Activated CD4-positive, alpha-beta T cell treated with anti-CD3 and anti-CD28 coated beads for 4 hours (primary cell): ENCODE measurements at places on chromosomes 2 and 18.
A peak's percentile ranks its signal among the peaks of the same experiment; 100 is the strongest.

DNA sequence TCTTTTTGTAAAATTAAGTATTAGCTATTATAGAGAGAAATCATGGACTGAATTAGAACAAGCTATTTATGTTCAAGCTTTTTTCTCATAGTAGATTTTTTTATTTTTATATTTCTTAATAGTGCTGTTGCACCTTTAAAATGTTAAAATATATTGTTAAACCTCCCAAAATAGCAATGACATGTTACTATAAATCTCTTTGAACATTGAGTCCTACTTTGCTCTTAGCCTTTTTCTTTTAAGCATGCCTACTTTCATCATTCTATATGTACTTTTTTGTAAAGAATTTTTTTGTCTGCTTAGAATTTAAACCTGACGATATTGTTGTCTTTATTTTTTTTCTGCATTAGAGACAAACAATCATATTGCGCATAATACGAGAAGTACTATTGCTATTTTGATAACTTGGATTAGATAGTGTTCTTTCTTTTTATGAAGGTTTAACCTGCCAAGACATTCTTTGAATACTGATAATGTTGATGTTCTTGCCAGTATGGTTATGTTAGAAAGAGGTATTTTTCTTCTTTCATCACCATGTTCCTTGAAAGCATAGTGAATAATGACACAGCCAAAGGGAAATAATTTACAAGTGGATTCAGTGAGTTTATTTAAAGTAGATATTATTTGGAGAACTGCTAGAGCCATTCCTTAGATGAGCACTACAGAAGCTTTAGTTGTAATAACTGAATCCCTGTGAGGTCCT, 40.6 kb downstream of the PMS1 start:
- no peak for DNase-seq

DNA sequence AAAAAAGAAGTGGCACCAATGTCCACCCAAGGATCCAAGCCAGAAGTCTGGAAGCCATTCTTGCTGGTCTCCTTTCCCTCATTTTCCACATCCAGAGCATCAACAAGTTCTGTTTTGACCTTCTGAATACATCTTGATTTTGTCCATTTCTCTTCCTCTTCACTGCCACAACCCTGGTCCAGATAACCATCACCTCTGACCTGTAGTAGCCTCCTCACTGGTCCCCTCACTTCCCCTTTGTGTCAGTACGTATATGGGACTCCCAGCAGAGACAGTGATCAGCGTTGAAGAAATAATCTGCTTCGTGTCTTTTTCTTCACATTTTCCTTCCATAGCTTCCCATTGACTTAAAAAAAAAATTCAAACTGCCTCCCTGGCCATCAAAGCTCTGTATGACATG, 109.3 kb upstream of the SP5 start:
- DNase-seq: no peak

GRCh38 chr2:231687133-231687852, 21.0 kb upstream of the PTMA start:
- DNase-seq: peak; percentile 66

- no peak for DNase-seq
These were observed 84.3 kb downstream of the EDAR start for GRCh38 chr2:108904680-108905079.

- no peak for DNase-seq
These were observed 34.1 kb upstream of the MAT2A start for GRCh38 chr2:85504778-85505261.

DNA sequence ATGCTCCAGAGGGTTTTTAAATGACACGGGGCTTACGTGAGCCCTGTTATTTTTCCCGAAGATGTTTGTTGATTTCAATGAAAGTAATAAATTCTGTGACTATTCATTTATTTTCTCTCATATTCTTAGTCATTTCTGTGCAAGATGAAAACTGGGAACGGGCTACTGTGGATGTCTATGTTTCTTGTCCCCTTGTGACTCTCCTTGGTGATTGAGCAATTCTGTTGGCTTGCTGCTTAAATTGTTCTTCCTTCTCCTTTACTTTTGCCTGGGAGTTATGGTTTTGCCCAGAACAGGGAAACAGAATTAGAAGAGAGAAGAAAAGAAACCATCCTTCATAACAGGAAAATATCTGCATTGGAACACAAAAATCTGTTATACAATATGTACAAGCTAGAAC, 508.2 kb upstream of the DSEL start:
- DNase-seq: no peak

GRCh38 chr2:117985092-117985491, 28.8 kb downstream of the CCDC93 start:
- DNase-seq: no peak

GRCh38 chr2:128630974-128631697, 312.5 kb upstream of the HS6ST1 start:
- DNase-seq: no peak

- no peak for DNase-seq
These were observed 612.2 kb upstream of the SLC39A10 start for GRCh38 chr2:195044801-195045200.

- no peak for DNase-seq
These were observed 6.5 kb upstream of the KCNG2 start for GRCh38 chr18:79790996-79791972.

DNA sequence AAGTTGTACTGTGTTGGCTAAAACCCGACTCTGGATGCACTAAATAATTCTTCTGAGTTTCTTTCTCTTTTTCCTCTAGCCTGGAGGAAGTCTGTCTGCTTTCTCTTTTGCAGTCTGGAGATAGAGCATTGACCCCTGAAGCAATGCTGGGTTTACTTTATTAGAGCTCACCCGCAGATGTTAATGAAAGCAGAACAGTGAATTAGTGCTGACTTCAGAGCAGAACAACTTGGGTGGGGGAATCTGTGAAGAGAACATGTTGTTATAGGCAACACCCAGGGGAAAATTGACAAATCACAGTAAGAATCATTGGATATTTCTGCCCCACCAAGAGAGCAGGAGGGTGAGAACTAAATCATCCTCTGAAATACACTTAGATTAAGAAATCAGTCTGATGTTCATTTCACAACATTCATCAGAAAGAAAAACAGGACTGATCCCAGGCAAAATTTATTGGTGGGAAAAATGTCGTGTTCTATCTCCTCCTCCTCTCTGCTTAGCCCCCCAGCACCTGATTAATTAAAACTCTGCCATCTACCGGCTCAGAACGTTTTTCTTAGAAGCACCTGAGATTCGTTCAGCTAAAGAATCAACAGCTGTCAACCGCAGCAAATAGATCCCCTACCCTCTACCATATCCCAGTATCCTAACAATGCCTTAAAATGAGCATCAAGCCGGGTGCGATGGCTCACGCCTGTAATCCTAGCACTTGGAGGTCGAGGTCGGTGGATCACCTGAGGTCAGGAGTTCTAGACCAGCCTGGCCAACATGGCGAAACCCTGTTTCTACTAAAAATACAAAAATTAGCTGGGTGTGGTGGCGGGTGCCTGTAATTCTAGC, 165.1 kb downstream of the FMNL2 start:
- no peak for DNase-seq

DNA sequence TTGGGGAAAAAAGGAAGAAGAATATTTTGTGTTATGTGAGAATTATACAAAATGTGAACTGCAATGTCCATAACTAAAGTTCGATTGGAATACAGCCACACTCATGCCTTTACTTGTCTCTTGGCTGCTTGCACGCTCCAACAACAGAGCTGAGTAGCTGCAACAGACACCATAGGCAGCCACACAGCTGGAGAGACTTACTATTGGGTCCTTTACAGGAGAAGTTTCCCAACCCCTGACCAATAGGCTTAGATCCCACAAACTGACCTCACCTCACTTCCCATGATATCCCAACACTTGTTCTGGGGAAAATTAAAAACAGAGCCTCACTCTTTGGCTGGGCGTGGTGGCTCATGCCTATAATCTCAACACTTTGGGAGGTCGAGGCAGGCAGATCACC, 213.8 kb downstream of the SH3BP4 start:
- no peak for DNase-seq

DNA sequence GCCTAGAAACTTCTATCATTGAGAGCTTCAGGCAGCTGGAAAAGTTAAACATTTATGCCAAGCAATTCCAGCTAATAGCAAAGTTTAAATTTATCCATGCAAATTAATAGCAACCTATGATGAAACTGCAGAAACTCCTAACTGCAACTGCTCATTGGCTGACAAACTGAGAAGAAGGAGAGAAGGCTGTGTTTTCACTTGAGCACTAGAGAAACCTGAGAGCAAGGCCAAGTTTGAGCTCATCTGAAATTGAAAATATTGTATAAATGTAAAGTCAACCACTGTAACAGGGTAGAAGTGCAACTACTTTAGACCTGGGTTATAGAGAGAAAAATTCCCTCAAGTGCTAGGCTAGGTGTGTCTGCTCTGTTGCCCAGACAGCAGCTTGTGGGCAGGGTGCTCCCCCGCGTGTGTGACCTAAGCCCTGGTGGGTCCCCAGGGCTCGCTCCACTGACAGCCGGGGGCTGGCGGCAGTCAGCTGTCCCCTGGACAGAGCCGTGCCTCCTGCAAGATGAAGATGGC, 50.2 kb downstream of the CABYR start:
- no peak for DNase-seq

DNA sequence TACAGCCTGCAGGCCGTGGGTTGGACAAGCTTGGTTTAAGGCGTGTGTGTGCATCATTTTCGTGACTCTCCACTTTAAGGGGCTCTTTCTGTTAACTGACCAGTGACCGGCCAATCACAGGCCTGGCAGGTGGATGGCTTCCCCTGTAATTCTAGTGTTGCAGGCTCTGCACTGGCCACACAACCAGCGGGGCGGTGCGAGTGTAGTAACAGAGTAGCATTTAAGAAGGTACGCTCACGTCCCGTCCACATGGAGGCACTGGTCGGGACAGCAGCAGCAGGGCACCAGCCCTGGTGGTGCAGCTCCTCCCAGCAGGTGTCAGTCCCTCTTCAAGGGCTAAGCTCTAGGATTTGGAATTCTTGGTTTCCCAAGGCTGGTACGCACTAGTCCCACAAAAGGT, 8.0 kb upstream of the ANO7 start:
- DNase-seq: no peak

GRCh38 chr2:65240657-65241056, 13.0 kb downstream of the ACTR2 start:
- no peak for DNase-seq

- no peak for DNase-seq
These were observed 73.5 kb downstream of the ZCCHC2 start for GRCh38 chr18:62596145-62597005.

DNA sequence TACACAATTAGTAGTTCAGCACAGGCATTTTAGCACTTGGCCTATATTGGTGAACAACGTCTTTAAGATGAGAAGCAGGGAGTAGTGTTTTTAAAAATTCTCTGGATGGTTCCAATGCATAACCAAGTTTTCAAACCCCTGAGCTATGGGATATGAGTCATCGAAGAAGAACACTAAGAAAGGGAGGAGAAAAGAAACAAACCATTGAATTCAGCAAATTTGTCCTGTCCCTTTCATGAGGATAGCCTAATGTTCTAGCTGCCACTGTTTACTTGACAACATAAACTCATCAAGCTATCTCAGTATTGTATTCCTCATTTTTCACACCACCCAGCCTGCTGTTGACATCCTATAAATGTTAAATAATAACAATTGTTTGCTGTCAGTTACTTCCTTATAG, 158.0 kb downstream of the BARD1 start:
- no peak for DNase-seq

- DNase-seq: peak; percentile 68
These were observed 19.1 kb downstream of the SH2D6 start for GRCh38 chr2:85437488-85438200.

GRCh38 chr18:1103537-1103936, 198.9 kb downstream of the ADCYAP1 start:
- no peak for DNase-seq

- DNase-seq: no peak
These were observed 20.6 kb downstream of the ERMN start for GRCh38 chr2:157304811-157305722.

- DNase-seq: no peak
These were observed 48.7 kb downstream of the RMDN2 start for GRCh38 chr2:37973615-37974353.
